ENCODE measurements at places on chromosomes 2 and 18.
A peak's percentile ranks its signal among the peaks of the same experiment; 100 is the strongest.

DNA sequence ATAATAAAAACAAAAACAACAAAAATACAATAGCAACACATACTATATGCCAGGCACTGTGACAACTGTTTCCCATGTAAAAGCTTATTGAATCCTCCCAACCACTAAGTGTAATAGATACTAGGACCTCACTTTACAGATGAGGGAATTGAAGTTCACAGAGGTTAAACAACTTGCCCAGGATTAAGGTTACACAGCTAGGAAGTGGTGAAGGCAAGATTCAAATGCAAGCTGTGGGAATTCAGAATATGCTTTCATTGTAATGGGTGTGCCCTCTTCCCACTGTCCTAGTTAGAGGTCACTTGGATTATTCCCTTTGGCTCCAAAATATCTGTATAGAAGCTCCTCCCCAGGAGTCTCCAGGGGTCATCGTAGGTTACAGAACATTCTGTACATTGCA lies 231.1 kb downstream of the MREG start:
- no peak for DNase-seq

DNA sequence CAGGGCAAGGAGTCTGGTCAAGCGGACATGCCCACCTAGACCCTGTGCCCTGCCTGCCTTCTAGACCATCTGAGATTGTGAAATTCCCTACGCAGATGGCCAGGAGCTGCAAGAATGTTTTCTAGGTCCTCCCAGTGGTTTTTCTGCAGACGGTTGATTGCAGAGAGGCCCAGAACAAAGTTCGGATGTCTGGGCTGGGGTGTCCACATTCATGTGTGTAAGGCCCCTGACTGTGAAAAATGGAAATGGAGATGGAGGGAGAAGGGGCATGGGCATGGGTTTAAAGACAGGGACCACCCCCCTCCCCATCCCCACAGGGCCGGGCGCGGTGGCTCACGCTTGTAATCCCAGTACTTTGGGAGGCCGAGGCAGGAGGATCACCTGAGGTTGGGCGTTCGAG lies 11.8 kb downstream of the ARHGAP25 start:
- no peak for DNase-seq

DNA sequence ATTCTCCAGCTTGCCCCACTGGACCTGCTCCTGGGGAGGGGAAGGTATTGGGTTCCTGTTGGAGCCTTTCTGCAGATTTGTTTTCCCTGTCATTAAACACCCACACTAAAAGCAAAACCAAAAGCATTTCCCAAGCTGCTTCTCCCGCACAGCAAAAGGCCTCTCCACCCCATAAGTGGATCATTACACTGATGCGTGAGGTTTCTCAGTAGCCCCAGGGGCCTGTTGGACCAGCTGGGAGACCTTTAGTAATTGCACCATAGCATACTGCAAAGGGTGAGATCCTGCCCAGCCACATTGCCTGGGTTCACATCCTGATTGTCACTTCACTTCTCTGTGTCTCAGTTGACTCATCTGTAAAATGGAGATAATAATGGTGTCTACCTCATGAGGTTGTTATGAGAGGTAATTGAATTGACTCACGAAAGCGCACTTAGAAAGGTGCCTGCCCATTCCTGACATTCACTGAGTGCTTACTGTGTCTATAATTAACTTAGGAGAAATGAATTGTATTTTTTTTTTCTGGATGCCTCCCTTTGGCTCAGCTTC lies 43.9 kb downstream of the TOGARAM2 start:
- DNase-seq = no peak

DNA sequence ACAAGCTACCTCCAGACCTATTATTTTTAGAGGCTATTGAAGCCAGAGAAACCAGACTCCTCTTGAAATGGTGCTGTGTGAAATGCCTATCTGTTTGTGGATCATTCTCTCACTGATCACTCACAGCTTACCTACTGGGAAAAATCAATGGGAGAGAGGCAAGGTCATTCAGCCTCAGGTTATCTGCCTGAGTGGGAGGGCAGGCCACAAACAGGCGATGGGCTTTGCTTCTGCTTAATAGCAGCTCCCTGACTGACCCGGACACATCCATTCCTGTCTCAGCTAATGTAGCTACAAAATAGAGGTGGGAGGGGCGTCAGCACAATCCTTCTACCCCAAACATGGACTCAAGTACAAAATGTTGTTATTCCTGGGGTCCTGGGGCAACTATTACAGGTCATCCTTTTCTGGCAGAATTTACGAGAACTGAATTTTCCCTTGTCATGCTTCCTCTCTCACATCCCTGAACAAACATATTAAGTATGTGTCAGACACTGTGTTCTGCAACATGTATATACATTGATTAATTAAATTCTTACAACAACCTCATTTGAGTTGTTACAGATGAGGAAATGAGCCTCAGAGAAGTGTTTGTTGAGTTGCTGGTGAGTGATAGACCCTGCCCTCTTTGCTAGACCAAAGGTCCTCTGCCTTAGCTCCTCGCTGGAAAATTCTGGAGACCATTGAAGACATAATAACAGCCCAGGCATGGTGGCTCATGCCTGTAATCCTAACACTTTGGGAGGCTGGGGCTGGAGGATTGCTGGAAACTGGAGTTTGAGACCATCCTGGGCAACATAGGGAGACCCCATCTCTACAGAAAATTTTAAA lies 60.5 kb downstream of the CDK15 start:
- DNase-seq = no peak

- DNase-seq = no peak
Measured at GRCh38 chr2:115036818-115037217, 594.4 kb downstream of the DPP10 start.

- no peak for DNase-seq
Measured at GRCh38 chr2:57105694-57106093, 921.9 kb downstream of the CCDC85A start.

- DNase-seq = peak; percentile 7
Measured at GRCh38 chr2:69061525-69061924, 48.5 kb downstream of the ANTXR1 start.

DNA sequence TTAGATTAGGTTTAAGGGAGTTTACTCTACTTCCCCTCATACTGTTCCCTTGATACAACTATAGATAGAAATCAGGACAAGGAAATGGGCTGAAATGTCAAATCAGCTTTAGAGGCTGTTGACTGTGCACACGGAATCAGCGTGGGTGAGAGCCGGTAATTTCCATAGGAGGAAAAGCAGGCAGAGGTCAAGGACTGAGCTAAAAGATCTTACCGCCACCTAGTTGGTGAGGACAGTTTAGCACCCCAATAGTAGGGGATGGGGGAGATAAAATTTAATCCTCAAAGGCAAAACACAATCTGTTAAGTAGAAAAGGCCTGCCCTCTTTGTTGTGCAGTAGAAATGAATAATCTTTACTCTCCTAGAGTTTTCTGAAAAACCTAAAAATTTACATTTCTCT lies 1154.5 kb upstream of the CHAC2 start:
- peak; percentile 1 for DNase-seq

DNA sequence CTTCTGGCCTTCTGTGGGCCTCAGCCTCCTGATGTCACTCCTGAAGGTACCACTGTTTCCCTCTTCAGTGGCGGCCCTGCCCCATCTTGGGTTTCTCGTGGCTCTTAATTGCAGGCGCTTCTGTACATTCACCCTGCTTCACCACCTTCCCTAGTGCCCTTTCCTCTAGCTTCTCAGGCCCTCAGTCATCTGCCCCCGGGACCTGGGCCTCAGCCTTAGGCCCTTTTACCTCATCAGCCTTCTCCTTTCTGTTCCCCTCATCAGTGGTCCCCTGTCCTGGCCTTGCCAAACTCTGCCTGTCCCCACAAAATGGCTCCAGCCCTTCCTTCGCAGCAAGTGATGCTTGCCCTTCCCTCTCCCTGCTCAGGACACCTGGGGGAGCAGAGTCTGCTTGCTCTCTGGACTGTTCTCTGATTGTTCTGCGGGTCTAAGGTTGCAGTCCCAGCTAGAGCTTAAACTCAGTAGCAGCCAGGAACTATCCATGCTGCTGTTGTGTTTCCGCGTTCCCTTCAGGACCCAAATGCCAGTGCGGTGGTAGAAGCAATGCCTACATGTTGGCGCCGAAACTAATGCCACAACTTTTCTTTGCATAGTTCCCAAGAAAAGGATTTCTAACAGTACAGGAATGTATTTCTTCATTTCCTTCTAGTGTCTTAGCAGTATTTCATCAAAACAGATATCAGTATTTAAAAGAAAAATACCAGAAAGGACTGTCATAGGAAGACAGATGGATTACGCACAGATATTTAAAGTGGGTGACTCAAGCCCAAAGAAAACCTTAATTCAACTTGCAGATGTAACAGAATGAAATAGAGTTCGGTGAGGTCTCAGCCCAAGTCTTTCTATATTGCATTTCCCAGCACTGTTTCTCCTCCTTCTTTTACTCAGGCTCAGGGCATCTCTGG lies 7.5 kb downstream of the ASB1 start:
- peak; percentile 90 for DNase-seq

DNA sequence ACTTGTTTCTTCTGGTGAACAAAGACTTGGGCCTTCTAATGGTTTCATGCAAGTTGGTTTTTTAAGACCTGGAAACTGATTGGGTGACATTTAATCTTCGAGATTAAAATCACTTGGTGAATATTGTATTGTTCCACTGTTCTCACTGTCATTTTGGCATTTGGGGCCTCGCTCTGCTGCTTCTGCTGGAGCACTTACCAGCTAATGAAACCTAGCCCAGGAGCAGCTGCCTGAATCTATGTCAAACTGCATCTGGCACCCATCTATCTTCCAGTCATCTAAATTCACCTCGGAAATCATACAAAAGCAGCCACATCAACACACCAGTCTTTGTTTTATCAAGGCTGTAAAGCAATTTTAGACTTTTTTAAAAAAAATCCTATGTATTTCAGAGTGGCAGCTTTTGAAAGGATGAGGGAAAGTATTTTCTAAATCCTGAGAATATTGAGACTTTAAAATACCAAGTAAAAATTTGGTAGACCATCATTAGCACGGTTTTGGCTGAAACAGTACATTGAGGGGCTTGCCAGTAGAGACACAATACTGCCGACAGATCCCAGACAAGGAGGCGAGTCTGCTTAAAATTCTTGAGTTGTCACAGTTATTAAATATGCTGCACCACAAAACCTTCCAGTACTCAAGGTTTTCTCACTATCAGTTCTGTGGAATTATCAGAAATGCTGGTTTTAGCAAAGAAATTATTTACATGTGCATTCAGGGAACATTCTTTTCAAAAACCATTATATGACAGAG lies 26.1 kb upstream of the SERTAD2 start:
- DNase-seq = no peak

- no peak for DNase-seq
Measured at GRCh38 chr2:11481789-11482472, 16.0 kb upstream of the E2F6 start.

GRCh38 chr2:24082787-24083566 lies 1.7 kb downstream of the TP53I3 start:
- DNase-seq = no peak

- peak; percentile 88 for DNase-seq
Measured at GRCh38 chr18:43661570-43661969, 384.3 kb upstream of the SYT4 start.

DNA sequence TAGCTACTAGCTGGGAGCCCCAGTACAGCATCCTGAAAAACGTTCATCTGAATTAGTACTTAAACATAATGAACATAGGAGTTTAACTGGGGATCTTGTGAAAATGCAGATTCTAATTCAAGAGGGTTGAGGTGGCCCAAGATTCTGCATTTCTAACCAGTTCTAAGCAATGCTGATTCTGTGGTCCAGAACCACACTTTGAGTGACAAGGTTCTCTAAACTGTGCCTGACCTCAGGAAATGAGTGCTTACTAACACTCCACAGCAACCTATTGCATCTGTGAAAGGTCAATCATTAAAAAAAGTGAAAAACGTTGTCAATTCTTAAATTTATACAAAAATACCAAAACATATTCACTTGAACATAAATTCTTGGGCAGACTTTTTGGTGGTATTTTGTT lies 157.1 kb upstream of the ZFP36L2 start:
- no peak for DNase-seq

GRCh38 chr18:13048061-13048595 lies 57.0 kb downstream of the CEP192 start:
- no peak for DNase-seq

DNA sequence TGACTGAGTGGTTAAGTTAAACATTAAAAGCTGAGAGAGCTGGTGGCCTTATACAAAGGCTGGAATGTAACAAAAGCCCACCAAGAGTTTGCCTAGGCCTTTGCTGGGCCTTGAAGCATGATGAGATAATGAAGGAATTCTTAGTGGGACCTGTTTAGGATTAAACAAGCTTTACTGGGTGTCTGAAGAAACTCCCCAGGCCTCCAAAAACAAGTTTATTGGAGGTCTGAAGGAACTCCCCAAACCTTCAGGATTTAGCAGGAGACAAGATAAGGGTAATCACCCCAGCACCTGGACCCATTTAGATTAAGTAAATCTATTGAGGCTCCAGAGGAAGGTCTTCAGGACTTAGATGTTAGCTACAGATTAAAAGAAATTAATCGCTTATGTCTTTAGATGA lies 18.7 kb downstream of the PCARE start:
- no peak for DNase-seq

GRCh38 chr18:46656326-46657114 lies 500 bp downstream of the LOXHD1 start:
- no peak for DNase-seq

- peak; percentile 91 for DNase-seq
Measured at GRCh38 chr2:63862806-63863205, 21.1 kb downstream of the UGP2 start.

DNA sequence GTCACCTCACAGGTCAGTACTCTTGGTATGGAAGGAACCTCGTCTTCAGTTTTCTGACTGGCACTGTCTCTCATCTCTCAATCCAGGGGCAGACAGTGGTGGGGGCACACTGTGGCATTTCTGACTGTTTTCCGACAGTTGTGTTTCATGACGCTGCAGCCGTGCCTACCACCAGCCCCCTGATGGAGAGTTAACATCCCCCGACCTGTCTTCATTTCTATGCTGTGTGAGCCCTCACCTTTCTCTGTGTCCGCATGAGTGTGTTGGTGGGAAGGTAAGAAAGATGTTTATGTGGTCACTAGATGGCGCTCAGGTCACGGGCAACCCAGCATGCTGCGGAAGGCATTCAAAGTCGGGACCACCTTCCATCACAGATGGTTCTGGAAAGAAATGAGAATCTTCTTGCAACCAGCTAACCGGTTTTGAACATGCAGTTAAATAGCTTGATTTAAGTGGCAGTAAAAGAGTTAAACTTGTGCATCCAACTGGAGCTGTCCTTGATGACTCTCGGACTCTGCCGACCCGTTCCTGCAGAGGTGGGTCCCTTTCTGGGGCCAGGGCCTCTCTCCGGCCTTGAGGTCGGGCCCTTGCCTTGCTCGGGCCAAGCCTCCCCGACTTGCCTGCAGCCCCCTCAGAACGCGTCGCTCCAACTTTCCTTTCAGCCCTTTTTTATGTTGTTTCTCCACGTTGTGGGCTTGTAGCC lies 92.4 kb downstream of the DYSF start:
- peak; percentile 50 for DNase-seq

- DNase-seq = no peak
Measured at GRCh38 chr18:35581898-35582641, 530 bp downstream of the GALNT1 start.

DNA sequence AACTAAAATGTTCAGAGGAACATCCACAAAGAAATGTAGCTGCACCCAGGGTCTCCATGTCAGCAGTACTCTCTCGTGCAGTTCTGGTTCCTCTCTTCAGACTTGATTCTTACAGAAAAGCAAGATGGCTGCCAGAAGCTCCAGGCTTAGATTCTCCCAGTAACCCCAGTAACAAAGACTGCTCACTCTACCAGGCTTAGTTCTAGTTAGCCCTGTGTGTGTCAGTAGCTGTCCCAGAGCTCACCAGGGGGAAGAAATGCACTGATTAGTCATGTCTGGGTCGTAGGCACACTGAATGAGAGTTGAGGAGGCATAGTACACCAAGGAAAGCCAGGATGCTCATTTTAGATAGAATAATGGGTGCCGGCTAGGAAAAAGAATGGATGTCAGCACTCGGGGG lies 395.0 kb upstream of the NRP2 start:
- DNase-seq = peak; percentile 25

All from bronchial epithelial cell (primary cell).